ENCODE measurements at places on chromosomes 4 and X. TPM values are rescaled to one million over a fixed set of nuclear protein-coding genes. Genes with fewer than 3 reads are reported as not detected.

Gene HPSE
- total RNA-seq: 19.6 TPM

DNA sequence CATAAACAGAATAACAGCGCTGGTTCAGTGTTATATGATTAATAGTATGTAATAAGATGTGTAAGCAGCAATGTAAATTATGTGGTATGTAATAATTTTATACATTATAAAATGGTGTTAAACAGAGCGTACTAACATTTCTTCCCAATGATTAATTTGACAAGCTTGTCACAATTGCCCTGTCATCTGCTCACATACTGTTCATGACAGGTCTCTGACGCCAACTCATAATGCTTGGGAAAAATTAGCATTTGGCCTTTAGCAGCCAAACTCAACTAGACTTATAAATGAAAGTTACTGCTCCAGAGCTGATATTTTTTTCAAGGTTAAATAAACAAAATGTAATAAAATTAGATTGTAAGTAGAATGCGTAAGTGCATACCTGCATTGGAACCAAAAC, 246.8 kb downstream of the TRAM1L1 start:
- no peak overlapping the region for H3K4me3 ChIP-seq
- DNase-seq: no peak
- no peaks in the 10 kb centered on the region for H3K4me1 ChIP-seq
- H3K27ac ChIP-seq: no peak overlapping the region
- H3K27me3 ChIP-seq: no peaks in the 10 kb centered on the region

- no peak for DNase-seq
- no peak overlapping the region for H3K27ac ChIP-seq
- no peaks in the 10 kb centered on the region for H3K27me3 ChIP-seq
- H3K36me3 ChIP-seq: no peaks in the 10 kb centered on the region
Observed at GRCh38 chr4:27490766-27491165, 630.1 kb downstream of the STIM2 start.

- no peaks in the 10 kb centered on the region for H3K4me1 ChIP-seq
- H3K36me3 ChIP-seq: no peaks in the 10 kb centered on the region
- no peak overlapping the region for H3K4me3 ChIP-seq
Observed at GRCh38 chrX:69070949-69071650, 94.2 kb downstream of the PJA1 start.

DNA sequence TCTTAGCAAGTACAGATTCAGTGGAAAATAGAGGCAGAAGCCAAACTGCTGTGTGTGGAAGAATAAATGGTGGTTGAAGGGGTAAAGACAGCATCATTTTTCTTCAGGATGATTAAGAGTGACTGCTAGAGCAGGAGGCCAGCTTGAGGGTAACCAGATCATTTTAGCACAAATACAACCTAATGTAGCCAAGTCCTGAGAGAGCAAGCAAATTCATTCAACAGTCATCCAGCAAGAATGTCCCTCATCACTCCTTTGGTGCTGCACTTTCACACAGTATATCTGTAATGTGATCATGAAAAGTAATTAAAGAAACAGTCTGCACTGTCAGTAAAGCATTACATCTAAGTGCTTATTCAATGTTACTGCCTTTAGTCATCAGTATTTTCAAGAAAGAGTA, 44.8 kb downstream of the NPFFR2 start:
- no peak overlapping the region for H3K27ac ChIP-seq
- no peaks in the 10 kb centered on the region for H3K27me3 ChIP-seq
- DNase-seq: no peak
- no peak overlapping the region for H3K4me3 ChIP-seq
- no peaks in the 10 kb centered on the region for H3K4me1 ChIP-seq

DNA sequence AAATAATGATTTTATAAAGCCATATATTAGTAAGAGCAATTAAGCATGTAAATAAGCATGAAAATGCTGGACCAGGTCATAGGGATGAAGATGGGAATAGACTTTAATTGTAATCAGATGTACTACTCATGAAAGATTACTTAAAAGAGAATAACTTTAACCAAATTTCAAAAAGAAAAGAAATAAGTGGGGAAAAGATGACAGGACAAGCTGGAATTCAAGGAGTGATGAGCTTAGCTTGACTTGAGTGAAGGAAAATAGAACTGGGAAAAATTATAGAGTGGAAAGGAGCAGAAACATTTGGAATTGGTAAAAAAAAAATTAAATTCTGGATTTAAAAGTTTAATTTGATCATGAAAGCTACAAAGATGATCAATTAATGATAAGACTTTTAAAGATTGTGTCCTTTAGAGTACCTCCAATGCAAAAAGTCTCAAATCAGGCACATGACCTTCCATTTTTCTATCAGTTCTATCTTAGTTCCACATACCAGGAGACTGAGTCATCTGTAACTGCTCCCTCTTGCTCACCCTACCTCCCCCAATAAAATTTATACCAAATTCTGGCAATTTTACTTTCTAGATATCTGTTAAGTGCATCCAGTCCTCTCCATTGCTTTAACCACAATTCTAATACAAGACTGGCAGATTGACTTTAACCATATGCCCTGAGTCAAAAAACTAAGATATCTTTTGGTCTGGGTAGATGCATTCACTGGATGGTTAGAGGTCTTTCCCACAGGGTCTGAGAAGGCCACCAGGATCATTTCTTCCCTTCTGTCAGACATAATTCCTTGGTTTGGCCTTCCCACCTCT, 56.4 kb upstream of the SLIT2 start:
- no peaks in the 10 kb centered on the region for H3K36me3 ChIP-seq
- no peaks in the 10 kb centered on the region for H3K4me1 ChIP-seq
- no peak for DNase-seq
- no peak overlapping the region for H3K4me3 ChIP-seq

DNA sequence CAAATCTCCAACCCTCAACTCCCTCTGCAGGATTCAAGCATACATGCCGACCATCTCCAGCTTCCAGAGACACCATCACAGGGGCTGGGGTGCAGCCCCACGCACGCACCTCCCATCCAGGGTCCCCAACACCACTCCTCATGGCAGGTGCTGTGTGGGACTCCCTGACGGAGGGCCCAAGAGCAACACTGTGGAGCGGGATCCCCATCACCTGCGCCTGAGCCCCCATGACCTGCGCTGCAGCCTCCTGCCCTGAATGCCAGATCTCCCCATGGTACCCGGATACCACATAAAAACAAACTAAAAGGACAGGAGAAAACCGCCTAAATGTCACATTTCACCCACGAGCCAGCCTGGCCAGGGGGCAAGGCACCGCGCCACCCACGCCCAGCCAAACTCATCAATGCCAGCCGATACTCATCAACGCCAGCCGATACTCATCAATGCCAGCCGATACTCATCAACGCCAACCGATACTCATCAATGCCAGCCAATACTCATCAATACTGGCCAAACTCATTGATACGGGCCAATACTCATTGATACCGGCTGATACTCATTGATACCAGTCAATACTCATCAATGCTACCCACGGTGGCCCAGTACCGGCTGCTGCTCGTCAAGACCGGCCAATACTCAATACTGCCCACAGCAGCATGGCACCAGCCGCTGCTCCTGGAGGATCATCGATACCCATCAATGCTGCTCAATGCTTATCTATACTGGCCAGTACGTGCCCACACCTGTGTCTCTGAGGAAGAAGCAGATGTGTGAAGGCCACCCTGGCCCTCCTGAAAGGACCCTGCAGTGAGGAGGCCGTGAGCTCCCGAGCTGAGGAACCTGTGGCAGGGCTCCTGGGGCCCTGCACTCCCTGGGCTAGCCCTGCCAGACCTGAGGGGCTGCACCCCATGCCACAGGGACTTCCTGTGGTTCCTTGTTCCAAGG, 6.2 kb downstream of the CTBP1 start:
- no peak overlapping the region for H3K4me3 ChIP-seq
- no peak overlapping the region for H3K27ac ChIP-seq
- H3K27me3 ChIP-seq: no peaks in the 10 kb centered on the region
- peaks cover 38% of the 10 kb centered on the region for H3K4me1 ChIP-seq
- DNase-seq: no peak

DNA sequence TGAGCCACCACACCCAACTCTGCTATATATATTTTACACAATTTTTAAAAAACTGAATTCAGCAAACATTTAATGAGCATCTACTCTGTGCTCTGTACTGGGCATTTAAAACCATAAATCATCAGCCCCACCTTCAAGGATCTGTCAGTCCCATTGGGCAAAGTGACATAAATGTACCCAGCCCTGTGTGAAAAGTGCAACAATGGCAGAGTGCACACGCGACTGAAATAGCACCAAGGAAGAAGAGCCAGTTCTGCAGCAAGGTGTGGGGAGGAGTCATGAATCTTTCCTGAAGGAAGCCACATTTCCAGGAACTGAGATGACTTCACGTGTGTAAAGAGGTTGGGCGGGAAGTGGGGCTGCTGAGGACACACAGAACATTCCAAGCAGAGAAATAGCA, 111.5 kb upstream of the ATP6AP2 start:
- no peaks in the 10 kb centered on the region for H3K36me3 ChIP-seq
- H3K4me1 ChIP-seq: peaks cover 25% of the 10 kb centered on the region
- DNase-seq: no peak
- no peak overlapping the region for H3K27ac ChIP-seq

DNA sequence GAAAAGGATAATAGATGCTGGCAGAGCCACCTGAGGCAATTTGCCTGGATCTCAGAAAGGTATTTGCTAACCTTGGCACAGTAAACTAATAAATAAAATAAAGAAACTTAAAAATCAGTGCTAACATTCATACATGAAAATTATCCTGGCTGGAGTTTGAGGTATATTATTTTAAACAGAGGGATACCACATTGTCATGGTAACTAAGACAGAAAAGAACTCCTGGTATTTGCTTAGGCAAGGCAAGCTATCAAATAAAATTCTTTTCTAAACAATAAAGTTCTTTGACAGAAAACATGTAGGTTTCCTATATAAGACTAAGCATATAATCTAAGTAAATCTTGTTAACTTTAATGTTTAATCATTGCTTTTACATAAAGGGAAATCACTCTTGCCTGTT, 218.8 kb downstream of the MAGEB17 start:
- no peak overlapping the region for H3K27ac ChIP-seq
- no peak for DNase-seq

DNA sequence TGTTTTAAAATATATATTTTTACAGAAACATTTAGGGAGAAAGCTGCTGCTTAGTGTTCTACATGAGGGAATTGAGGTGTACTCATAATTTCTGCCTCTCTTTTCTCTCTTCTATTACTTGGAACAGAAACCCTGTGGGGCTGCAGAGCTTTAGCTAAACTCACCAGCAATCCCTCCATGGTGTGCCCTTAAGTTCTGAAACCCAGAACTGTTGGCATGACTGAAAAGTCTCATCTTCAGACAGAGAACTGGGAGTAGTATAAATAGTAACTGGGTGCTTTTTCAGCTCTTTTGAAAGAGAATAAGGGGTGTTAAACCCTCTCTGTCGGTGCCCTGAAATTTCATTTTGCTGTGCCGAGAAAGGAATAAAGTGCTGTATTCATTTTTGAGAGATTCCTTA, 294.9 kb upstream of the BOD1L1 start:
- no peaks in the 10 kb centered on the region for H3K36me3 ChIP-seq
- no peak overlapping the region for H3K4me3 ChIP-seq
- H3K27me3 ChIP-seq: no peaks in the 10 kb centered on the region
- DNase-seq: no peak
- H3K27ac ChIP-seq: no peak overlapping the region

Data from activated CD8-positive, alpha-beta memory T cell treated with anti-CD3 and anti-CD28 coated beads, Interleukin-2, amount 10 ng/mL, durations not matched to agents 7 days and 5 days (primary cell).